ENCODE measurements at places on chromosomes 3 and 15.
A peak's percentile ranks its signal among the peaks of the same experiment; 100 is the strongest.

- DNase-seq, result no peak
These were observed 59.0 kb downstream of the CHCHD6 start for GRCh38 chr3:126763035-126763434.

- DNase-seq, result peak; percentile 10
These were observed 30.6 kb downstream of the CRTAP start for GRCh38 chr3:33144433-33144832.

GRCh38 chr3:48584836-48585235 is 10.3 kb downstream of the COL7A1 start:
- no peak for DNase-seq

- DNase-seq, result no peak
These were observed 603.7 kb upstream of the CFAP20DC start for GRCh38 chr3:59653405-59654122.

DNA sequence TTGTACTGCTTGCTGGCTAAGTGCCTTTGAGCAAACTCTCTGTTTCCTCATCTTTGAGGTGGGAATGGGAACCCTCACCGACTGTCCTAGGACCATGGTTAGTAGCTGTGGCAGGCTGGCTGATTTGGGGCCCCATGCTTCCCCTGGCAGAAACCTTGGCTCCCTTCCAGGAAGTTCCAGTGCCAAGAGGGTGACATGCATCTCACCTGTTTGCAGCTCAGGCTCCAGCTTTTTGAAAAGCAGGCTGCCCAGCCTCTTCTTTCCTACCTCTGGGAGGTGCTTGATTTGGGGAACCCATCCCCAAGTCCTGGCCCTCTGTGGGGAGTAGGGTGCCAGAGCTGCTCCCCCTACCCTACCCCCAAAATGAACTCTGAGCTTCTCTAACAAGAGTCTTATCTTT is 50.8 kb downstream of the RAB11A start:
- DNase-seq, result no peak

DNA sequence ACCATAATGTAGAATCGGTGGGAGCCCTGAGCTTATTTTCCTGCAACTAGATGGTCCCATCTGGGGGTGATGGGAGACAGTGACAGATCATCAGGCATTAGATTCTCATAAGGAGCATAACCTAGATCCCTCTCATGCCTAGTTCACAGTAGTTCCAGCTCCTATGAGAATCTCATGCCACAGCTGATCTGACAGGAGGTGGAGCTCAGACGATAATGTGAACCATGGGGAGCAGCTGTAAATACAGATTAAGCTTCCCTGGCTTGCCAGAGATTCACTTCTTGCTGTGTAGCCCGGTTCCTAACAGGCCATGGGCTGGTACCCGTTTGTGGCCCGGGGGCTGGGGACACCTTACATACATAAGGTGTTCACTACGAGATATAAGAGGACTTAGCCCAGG is 67.5 kb upstream of the LRRFIP2 start:
- no peak for DNase-seq

DNA sequence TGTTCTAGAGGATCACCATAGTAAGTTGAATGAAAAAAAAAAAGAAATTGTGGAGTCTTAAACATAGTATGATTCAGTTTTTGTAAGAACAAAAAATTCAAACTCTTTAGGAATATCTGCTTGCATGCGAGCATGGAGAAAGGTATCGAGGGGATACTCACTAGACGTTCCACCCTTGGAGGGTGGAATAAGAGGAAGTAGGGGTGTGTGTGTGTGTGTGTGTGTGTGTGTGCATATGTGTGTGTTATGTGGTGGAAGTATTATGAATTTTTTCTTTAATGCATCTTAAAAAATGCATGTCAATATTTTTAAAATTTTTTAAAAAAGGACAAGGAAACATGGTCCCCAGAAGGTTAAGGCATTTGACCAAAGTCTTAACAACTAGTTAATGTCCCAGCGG is 26.5 kb upstream of the SIAH2 start:
- DNase-seq, result no peak

- DNase-seq, result no peak
These were observed 153.9 kb downstream of the FOXP1 start for GRCh38 chr3:71429597-71429988.

DNA sequence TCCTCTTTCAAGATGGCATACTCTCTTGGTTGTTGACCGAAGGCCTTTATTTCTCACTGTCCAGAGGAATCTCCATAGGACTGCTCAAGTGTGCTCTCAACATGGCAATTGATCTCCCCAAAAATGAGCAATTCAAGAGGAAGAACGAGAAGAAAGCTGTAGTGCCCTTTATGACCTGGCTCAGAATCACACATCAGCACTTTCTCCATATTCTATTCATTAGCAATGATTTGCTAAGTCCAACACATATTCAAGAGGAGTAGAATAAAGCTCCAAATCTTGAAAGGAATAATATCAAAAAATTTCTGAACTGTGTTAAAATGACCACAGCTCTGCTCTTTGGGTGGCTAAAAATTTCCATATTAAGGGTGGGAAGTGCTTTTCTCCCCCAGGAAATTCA is 151.6 kb upstream of the SYNPR start:
- DNase-seq, result no peak

- no peak for DNase-seq
These were observed 15.8 kb upstream of the FAM174B start for GRCh38 chr15:92671406-92671805.

- DNase-seq, result no peak
These were observed 265.5 kb upstream of the ROPN1 start for GRCh38 chr3:124257336-124257864.

DNA sequence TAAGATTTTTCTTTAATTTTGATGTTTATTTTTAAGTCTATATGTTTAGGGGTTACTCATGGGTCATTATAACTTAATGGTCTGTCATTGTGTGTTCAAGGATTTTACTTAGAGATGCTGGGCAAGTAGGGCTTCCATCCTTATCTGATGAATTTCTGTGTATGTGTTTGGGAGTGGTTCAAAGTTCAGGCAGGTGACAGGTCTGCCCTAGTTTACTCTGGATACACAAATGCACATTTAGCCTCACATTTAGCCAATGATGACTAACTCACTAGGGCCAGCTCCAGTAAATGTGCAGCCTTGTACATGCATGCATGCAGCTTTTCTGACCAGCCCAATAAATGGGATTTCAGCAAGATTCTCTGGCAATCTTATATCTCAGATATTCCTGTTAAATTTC is 554.1 kb downstream of the SI start:
- no peak for DNase-seq

- no peak for DNase-seq
These were observed 9.2 kb downstream of the CADM2 start for GRCh38 chr3:84967767-84968581.

DNA sequence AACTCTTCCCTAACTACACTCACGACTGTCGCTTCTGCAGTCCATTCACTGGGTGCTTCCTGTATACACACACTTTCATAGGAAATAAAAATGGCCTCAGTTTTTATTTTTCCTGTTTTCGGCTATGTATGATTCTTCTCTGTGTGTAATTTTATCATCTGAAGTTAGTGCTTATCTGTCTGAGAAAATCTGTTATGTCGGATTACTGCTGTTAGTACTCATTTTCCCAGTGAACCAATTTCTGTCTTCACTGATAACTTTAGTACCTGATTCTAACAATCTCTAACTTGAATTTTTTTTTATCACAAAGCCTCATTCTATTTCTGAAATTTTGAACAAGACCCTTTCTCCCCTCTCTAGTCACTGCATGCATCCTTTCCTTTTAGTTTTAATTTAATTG is 20.9 kb downstream of the RAB5A start:
- DNase-seq, result no peak

DNA sequence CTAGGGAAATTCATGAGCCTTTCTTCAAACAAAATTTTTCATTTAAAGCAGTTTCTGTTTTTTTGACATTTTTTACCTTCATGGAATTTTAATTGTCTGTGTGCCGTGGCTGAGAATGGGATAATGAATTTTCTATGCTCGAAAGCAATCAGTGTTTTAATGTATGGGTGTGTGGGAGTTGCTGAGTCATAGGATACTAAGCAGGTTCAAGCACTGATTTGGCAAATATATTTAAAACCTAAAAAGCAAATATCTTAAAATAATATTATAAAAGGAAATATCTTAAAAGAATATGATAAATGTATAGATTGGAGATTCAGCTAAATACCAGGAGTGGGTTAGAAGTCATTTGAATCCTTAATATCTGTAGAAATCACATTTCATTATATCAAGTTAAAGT is 173.6 kb upstream of the LRRFIP2 start:
- no peak for DNase-seq

DNA sequence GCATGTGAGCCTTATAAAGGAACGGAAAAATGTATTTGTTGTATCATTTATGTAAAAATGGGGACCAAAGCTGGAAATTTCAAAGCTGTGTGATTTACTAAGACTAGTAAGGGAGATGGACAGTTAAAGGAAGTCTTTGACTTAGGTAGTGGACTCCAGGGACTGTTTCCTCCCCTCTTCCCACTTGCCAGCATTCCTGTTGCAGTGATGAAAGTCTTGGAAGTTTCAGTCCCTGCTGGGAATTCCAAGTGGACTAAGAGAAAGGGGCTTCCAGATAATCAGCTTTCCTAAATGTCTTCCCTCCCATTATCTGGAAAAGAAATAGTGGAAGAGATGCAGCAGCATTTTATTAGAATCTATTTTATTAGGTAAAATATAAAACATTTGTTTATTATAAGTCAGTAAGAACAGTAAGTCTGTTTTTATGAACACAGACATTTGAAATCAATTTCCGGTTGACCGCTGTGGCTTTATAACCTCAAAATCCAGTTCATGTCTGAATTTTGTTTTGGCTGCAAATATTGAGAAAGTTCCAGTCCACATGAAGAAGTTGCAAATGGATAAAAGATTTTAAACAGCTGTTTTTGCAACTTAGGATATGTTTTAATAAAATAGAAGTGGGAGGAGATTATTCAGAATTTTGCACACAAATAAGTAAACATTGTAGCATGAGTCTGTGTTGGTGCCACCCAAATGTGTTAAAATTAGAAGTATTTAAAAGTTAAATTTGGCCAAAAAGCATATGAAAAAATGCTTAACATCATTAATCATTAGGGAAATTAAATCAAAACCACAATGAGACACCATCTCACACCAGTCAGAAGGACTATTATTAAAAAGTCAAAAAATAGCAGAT is 141.8 kb downstream of the IL20RB start:
- no peak for DNase-seq

GRCh38 chr3:89455240-89455639 is 347.8 kb downstream of the EPHA3 start:
- no peak for DNase-seq

GRCh38 chr3:115146032-115146417 is 1.1 kb downstream of the ZBTB20 start:
- DNase-seq, result peak; percentile 37

DNA sequence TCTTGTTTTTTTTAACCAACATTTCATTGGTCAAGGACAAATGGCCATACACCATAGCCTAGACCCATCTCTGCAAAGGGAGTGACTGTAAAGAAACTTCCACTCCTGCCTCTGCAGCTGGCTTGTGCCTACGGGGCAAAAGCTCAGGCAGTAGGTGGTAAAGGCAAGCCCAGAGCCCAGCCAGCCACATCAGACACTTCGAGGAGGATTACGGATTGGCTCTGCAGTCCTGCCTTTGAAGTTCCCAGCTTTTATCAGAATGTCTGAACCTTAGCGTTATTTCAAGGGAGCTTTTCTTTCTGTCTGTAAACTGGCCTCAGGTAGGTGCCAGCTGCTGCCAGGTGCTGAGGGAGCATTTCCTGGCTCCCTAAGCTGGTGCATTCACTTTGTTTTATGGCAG is 15.6 kb downstream of the ZNF710 start:
- DNase-seq, result no peak

- DNase-seq, result no peak
These were observed 139.7 kb downstream of the TUSC7 start for GRCh38 chr3:116849261-116849688.

Measured in activated CD4-positive, alpha-beta T cell treated with anti-CD3 and anti-CD28 coated beads, Interleukin-2, amount 50 U/mL, for 1 hour (primary cell).